ENCODE measurements at places on chromosomes 2 and 18.

DNA sequence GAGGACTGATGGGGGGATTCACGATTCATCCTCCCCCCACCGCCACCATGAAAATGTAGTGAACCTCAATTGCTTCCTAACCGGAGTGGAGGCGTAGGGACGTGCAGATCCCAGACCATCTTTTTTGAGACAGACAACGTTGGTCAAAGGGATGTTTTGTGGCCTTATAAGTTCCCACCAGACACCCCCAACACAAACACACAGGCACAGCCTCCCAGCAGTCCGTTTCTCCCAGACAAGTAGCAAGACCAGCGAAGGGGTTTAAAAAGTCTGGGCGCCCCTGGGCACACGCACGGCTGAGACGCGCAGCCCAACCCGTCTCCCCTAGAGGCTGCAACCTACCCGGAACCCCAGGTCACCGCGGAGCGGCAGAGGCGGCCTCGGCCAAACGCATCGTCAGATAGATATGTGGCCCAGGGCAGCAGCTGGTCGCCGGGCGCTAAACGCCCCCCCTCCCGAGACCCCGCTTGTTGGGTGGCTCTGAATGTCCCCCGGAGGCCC, 1.3 kb downstream of the GBX2 start:
- DNase-seq: no peak

DNA sequence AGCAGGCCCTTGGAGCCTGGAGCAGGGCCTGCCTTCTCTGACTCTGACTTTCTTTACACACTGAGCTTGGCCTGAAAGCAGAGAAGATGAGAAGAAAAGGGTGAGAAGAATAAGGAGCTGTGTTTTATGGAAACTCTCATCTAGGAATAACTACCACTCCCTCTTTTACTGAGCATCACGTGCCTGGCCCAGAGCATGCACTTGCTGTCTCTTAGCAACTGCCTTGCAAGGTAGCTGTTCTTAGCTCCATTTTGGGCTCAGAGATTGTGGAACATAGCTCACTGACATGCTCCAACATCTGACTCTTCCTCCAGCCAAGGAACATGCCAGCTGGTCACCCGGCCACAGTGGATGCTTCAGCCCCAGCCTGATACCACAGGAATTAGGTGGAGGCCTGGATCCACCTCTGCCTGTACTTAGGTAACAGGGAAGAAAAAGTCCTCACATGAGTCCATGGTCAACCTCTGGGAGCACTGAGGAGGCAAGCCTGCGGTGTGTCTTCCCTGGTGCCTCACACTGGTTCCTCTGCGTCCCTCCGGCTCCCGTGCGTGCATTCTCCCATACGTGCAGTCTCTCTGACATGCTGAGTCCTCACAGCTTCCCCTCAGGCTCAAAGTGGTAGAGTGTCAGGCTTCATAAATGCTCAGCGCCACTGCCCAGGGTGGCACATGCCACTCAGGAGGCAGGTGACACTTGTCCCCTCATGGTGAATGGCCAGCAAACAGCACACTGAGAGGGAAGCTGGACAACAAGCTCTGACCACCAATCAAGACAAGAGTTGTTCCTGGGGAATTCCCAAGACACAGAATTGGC, 35.7 kb downstream of the AMER3 start:
- DNase-seq: no peak

GRCh38 chr2:140683658-140684057, 1447.2 kb downstream of the LRP1B start:
- DNase-seq: no peak

GRCh38 chr2:75238670-75239330, 39.5 kb upstream of the TACR1 start:
- no peak for DNase-seq

- DNase-seq: no peak
Measured at GRCh38 chr2:46056541-46056940, 240.7 kb upstream of the EPAS1 start.

- no peak for DNase-seq
Measured at GRCh38 chr2:54944724-54945326, 105.4 kb downstream of the RTN4 start.
